ENCODE measurements at places on chromosomes 5 and 9. TPM values are rescaled to one million over a fixed set of nuclear protein-coding genes. Genes with fewer than 3 reads are reported as not detected.

GABRG2 gene
- not detected for total RNA-seq

PCDHGB2 gene
- total RNA-seq: 0.26 TPM

LRRC70 gene
- 0.33 TPM for total RNA-seq

ENTREP1 gene
- not detected for total RNA-seq

SPATA31D4 gene
- total RNA-seq: not detected

TLR4 gene
- total RNA-seq: 4.3 TPM

ALDH1B1 gene
- total RNA-seq: 21.6 TPM

NPM1 gene
- 896 TPM for total RNA-seq

SPINK13 gene
- total RNA-seq: not detected

GCNT4 gene
- not detected for total RNA-seq

ITGA2 gene
- 11.6 TPM for total RNA-seq

FAM163B gene
- not detected for total RNA-seq

GFPT2 gene
- not detected for total RNA-seq

ESM1 gene
- total RNA-seq: not detected

RASA1 gene
- 26.4 TPM for total RNA-seq

WNK2 gene
- 28.6 TPM for total RNA-seq

OLFML2A gene
- not detected for total RNA-seq

BTNL8 gene
- 0.13 TPM for total RNA-seq

Data from HT-29 (cell line).